ENCODE measurements at places on chromosomes 2 and 18.
A peak's percentile ranks its signal among the peaks of the same experiment; 100 is the strongest.

- no peak for DNase-seq
These were observed 150.3 kb downstream of the SMAD7 start for GRCh38 chr18:48800466-48800865.

- DNase-seq: no peak
These were observed 621.2 kb upstream of the ACVR2A start for GRCh38 chr2:147223553-147224060.

- DNase-seq: no peak
These were observed 758 bp downstream of the LYPD1 start for GRCh38 chr2:132668987-132669907.

- peak; percentile 49 for DNase-seq
These were observed 3.1 kb downstream of the KCNE4 start for GRCh38 chr2:223055140-223055539.

- DNase-seq: no peak
These were observed 83.0 kb downstream of the FAM117B start for GRCh38 chr2:202717598-202718310.

DNA sequence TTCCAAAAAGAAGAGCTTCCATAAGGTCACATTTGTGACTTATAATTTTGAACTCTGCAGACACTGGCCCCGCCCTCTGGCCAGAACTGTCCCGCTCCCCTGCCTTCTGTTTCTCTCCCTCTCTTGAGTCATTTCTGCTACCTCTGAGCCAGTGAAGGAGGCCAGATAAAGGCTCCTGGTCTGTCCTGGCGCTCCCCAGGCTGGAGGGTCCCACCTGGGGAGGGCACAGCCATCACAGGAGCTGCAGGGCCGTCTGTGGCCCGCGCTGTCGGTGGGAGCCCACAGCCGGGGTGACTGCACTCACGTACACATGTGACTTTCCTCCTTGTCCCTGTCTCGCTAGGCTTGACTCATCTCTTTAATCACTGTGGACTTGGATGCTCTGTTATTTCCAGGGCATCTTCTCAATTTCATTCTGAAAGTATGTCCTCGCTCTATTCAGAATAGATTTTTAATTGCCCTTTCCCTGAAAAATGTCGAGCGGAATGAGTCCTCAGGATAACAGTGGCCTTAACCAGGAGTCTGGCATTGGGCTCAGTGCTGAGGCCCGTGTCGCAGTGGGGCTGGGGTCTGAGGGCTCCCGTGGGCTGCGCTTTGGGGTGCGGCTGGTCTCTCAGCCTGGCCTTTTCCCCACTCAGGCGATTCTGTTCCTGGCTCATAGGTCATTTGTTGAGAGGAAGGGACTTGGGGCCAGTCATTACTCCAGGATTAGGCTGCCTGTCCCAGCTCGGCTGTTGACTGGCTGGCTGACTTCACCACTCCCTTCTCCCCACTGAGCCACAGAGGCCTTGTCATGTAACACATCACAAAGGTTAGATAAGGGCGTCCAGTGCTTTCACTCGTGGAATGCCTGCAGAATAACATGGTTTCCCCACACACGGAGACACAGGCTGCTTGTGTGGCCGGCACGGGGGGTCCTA lies 34.5 kb downstream of the KLHL29 start:
- peak; percentile 29 for DNase-seq

DNA sequence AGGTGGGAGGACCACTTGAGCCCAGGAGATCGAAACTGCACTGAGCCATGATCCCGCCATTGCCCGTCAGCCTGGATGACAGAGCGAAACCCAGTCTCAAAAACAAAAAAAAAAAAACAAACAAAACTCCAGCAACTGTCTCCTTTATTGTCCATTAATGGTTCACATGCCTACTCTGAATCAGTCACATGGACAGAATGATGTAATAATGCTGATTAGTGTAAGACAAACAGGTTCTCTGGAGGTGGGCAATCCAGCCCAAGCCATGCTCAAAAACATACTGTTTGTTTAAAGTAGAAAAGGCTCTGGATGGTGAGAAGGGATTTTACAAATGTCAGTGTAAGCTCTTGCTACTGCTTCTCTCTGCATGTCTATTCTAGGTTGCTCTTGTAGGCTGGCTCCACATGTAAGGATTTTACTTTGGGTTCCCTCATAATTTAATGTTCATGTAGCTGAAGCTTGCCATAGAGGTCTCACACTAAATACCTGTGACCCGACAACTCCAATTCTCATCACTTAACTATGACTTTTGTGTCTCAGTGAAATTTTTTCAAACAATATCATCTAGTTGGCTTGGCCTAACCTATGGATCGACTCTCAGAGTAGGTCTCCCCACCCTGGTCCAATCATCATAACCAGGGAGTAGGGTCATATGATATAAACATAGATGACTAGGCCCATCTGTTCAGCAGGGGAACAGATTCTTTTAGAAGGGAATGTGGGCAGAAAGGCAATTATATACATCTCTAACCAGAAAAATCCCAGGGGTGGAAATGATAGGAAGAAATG lies 83.9 kb upstream of the SLC39A10 start:
- DNase-seq: no peak

DNA sequence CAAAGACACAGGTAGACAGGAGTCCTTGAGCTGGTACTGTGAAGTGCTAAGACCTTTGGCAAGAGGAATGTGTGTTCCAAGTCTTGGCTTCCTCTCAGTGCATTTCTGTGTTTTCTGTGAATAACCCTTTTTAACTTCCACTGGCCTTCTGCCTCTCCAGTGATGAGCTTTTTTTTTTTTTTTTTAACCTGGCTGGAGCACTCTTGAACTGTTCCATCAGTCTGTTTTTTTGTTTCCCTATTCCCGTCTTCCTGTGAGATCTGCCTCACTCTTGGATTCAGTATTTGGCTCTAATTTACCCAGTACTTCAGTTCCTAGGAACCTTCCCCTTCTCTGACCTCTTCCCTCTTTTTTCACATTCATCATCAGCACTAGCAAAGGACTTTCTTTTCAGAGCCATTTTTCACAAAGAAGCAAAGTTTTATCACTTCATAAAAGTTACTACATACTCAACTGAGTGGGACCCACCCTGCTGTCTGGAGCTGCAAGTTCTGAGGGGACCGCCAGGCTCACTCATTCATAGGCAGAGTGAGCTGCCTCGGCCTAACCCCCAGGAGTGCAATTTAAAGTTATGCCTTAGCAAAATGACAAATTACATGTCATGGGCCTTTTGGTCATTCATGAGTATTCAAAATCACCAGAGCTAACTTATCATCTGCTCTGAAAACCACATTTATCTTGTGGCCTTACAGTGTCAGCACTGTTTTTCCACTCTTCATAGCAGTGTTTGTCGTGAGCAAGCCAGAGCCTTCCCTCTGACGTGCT lies 126.9 kb upstream of the DAPL1 start:
- peak; percentile 6 for DNase-seq

- peak; percentile 79 for DNase-seq
These were observed 250.9 kb downstream of the DSEL start for GRCh38 chr18:67265464-67266245.

DNA sequence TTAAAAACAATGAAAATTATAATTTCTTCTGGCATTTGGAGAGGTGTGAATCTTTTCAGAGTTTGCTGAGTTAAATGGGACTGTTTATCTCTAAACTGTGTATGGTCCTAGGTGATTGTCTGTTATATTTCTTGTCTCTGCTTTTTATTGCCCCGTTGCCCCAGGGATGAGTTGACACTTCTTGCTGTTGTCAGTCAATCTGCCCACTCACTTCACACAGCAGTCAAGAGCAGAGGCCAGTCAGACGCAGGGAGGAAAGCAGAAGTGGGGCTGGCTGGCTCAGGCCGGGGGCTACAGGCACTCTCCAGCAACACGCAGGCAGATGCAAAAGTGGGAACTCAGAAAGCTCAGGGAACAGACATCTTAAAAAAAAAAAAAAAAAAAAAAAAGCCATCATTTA lies 365.2 kb downstream of the CLIP4 start:
- DNase-seq: no peak

DNA sequence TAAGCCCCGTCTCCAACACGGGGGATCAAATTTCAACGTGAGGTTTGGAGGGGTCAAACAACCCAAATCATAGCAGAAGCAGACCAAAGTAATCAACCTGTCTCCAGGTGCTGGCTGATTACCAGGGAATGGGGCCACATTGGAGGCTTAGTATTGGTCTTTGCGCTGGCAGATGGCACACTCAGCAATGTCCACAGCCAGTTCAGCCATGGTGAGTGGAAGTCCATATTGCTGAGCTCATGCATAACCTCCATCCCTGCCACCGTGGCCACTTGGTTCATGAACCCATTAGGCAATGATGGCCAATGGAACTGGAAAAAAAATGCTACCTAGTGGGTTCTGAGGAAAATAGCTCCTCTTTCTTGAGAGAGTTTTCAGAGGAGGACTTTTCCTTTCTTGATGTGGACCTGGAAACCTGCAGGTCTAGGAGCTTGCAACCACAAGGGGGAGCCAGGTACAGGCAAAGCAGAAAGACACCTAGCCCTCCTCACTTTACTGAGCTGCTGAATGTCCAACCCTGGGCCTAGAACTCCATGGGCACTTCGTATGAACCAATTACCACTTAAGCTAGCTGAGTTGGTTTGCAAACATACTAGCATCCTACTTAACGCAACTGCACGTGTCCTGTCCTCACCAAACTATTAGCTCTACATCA lies 128.0 kb upstream of the GYPC start:
- peak; percentile 54 for DNase-seq

GRCh38 chr2:158413581-158413980 lies 43.0 kb downstream of the CCDC148 start:
- DNase-seq: peak; percentile 58

DNA sequence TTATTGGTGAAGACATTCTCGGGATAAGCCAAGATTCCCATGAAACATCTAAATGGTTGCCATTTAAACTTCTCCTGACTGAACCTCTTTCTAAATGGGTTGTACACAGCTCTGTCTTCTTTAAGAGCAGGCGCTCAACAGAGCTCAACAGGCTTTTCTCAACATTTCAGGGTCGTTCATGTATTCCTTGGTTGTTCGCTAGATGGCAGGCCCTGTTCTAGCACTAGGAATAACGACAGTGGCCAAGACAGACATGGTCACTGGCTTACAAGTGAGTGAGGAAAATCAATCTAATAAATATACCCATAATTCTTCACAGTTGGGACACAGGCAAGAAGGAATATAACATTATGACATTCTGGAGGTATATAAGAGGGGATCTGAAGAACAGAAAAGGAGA lies 154.5 kb downstream of the SMAD2 start:
- peak; percentile 32 for DNase-seq

DNA sequence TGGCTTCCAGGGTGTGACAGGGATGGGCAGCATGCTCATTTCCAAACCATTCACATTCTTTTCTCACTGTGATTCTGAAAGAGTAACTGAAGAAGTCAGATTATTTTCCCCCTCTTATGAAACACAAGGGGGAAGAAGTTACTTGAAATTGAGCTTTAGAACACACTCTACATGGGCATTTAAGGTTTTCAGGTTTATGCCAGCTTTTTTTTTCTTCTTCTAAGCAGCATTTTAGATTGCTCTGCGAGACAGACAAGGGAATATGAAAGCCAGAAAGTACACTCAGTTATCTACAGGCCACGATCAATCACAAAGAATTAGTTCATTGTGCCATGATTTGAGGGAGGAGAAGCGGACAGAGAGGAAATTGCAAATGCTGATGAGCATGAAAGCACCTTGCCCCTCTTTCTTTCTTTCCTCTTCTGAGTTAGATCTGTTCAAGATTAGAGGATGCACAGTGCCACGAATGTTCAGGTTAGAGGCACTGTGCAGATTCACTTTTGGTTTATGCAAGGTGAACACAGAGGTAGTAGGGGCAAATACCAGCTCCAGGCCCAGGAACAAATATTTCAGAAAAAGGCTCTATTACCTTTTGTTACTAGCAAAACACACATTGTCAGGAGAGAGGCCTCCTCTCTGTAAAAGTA lies 49.2 kb downstream of the CXCR4 start:
- DNase-seq: no peak

DNA sequence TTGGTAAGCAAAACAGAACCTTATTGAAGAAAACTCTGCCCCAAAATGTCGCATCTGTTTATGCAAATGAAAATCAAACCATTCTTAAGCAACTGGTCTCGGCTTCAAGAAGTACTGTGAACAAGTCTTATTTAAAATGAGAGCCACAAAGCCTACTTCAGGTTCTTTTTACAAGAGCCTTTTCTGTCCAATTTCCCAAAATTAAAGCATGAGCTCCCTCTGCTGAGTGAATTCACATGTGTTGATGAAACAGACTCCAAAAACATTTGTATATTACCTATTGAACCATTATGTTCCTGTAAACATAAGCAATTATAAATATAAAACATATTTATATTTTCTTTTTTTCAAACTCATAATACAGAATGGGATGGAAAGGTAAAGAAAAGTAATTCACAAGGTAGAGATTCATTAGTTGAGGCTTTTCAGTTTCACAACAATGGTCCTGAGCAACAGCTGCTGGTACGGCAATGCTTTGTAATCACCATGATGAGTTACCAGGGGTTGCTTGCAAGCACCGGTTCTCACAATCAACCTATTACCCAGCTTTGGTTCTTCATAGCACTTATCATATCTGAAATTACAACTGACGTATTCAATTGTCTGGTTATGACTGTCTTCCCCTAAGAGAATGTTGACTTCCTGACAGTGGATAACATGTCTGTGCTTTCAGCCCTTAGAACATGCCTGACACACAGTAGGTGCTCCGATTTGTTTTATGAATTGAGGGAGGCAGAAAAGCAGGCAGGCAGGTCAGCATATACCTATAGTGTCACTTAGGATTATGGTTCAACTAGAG lies 108.4 kb upstream of the BZW1 start:
- DNase-seq: peak; percentile 79

GRCh38 chr18:46338766-46339165 lies 234.6 kb downstream of the HAUS1 start:
- no peak for DNase-seq

DNA sequence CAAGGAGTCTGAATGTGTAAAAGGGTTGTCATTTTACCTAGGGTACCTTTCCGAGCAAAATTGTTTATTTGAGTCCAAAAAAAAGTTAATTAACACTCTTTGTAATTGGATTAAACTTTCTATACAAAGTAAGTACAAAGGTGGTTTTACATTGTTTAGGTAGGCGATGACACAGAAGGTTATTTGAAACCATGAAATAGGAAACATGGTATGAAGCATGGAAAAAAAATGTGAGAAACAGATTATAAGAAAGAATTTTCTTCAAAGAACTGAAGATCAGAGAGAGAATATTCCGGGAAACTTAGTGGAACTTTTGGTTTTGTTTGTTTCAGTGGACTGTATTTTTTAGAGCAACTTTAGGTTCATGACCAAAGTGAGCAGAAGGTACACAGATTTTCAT lies 32.7 kb downstream of the CARF start:
- no peak for DNase-seq

GRCh38 chr2:145283131-145283530 lies 763.2 kb upstream of the ZEB2 start:
- no peak for DNase-seq

- no peak for DNase-seq
These were observed 20.5 kb downstream of the NEDD4L start for GRCh38 chr18:58064406-58064998.

GRCh38 chr2:112836695-112837117 lies at the start of gene IL1B:
TSS of gene IL1B (minus strand) at chr2:112836779. CDS start at chr2:112836229, 550 bp downstream.
- DNase-seq: peak; percentile 91

DNA sequence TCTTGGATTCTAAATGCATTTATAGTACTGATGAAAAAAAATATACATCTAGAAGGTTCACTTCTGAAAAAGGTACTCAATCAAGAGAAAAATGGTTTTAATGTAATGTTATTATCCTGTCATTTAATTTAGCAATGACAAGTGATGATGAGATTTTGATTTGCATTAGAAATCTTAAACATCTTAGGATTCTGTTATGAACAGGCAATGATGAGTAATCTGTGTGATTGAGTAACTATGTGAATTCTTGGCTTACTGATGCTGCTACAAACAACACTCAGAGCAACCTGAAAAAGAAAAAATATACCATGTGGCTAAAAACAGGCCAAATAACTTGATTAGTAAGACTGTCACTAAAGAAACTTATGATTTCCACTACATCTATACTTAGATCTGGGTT lies 30.1 kb downstream of the RBKS start:
- peak; percentile 84 for DNase-seq

- no peak for DNase-seq
These were observed 2.1 kb downstream of the KIDINS220 start for GRCh38 chr2:8835279-8835678.

All from AG10803 (cell line).